Activated B cell treated with CpG ODN at 0.5 μM for 24 hours (primary cell): ENCODE measurements at places on chromosomes 11 and 22.

- peak; percentile 22 for DNase-seq
Measured at GRCh38 chr11:17013548-17014320, 480 bp downstream of the PLEKHA7 start.

- DNase-seq, result no peak
Measured at GRCh38 chr11:23932485-23932898, 564.4 kb upstream of the LUZP2 start.

- no peak for DNase-seq
Measured at GRCh38 chr22:37362621-37363020, 64.7 kb downstream of the ELFN2 start.

GRCh38 chr11:94245121-94245520, 59.3 kb upstream of the IZUMO1R start:
- DNase-seq, result no peak

DNA sequence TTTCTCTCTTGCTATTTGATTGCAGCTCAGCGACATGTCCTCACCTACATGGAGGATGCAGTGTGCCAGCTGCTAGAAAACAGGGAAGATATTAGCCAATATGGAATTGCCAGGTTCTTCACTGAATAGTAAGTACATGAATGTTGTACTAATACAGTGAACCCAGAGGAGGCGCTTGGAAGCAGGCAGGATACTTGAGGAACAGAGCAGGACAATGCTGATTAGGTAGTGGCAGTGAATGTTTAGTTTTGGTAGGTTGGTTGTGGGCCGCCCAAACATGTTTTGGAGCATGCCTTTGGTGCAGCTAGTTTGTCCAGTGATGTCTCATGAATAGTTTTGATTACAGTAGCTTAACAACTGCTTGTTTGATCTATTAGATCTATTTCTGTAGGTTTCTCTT, 50.6 kb downstream of the CSTPP1 start:
- no peak for DNase-seq

- DNase-seq, result no peak
Measured at GRCh38 chr11:16001044-16001568, 355.2 kb downstream of the SOX6 start.

GRCh38 chr11:117759305-117759704, 37.7 kb downstream of the DSCAML1 start:
- no peak for DNase-seq

GRCh38 chr11:78586452-78587046, 11.9 kb upstream of the NARS2 start:
- DNase-seq, result no peak

DNA sequence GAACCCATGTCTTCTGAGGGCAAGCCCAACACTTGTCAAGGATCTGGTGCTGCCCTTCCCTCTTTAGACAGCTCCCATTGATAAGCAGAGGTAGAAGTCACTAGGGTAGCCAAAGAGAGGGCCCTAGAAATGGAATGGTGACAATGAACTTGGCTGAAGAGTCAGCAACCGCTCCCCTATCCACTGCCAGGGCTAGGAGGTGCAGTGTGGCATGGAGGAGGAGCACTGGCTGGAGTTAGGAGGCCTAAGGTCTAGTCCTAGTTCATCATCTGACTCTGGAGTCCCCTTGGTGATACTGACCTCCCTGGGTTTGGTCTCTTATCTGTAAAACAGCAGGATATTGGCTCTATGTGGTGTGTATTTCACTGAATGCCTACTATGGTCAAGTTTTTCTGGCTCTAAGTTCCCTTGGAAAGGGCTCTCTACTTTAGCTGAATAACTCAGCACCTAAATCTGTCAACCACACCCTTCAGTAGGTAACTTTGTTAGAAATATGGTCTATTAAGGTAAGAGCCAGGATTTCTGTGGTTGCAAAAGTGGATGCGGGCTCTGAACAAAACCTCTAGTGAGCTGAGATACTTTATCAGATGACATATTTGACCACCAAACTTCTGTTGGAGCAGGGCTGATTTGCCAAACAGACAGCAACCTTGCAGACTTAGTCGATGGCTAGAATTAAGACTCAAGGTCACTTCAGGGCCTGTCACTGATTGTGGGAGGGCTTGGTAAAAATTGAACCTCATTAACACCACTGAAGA, 10.5 kb downstream of the TIMP3 start:
- DNase-seq, result no peak

- no peak for DNase-seq
Measured at GRCh38 chr11:124285610-124286344, 28.0 kb downstream of the OR8D1 start.

- no peak for DNase-seq
Measured at GRCh38 chr11:2651054-2651617, 48.7 kb downstream of the KCNQ1OT1 start.
